Stimulated activated CD8-positive, alpha-beta memory T cell treated with anti-CD3 and anti-CD28 coated beads, Interleukin-2, amount 100 ng/mL, for 1 hour (primary cell): ENCODE measurements at places on chromosomes 5 and 9.

DNA sequence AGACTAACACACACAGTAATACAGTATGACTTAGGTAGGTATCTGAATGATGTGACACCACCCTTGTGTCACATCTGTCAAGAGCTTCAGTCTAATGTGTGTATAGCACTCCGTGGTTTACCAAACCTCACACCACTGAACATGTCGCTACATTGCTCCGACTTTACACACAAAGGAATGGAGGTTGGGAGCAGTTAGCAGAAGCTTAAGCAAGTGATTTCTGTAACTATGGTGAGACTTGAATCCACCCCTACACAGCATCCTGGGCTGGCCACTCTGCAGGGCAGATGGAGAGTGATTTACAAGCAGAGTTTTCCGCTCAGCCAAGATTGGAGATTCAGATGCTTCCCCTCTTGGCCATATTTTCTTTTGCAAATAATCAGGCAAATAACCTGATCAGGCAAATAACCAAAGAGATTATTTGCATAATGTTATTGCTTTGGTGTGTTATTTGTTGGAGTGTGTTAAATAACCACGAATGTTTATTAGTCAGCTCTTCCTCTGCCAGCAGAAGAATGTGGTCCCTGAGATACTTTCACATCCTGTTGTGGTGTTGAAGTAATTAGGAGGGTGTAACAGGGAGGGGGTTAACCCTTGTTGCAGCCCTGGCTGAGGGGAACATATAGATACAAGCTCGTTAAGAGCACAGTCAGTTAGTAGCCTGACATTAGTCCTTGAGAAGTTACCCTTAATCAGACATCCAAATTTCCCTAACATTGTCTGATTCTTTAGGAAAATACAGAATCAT lies 92.8 kb downstream of the SNX18 start:
- peak; percentile 17 for DNase-seq

DNA sequence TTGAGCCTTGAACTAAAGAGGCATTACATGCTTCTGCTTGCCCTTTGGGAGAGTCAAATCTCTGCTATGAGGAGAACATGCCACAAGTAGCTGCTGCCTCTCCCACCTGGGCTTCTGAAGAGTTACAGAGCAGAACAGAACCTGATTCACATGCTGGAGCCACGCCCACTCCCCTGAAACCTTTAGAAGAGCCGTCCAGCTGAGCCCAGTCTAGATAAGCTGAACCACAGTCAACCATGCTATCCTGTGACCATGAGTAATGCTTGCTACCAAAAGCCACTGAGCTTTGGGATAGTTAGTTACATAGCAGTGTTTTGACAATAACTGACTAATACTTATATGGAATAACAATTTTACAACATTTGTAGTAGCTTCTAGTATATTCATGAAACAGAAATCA lies 111.0 kb upstream of the VCAN start:
- DNase-seq = no peak

GRCh38 chr5:52771343-52772039 lies 16.2 kb upstream of the ITGA1 start:
- no peak for DNase-seq

GRCh38 chr5:65356274-65356673 lies 125.4 kb downstream of the ADAMTS6 start:
- no peak for DNase-seq

GRCh38 chr5:285991-286557 lies 14.6 kb downstream of the PDCD6 start:
- DNase-seq = no peak

DNA sequence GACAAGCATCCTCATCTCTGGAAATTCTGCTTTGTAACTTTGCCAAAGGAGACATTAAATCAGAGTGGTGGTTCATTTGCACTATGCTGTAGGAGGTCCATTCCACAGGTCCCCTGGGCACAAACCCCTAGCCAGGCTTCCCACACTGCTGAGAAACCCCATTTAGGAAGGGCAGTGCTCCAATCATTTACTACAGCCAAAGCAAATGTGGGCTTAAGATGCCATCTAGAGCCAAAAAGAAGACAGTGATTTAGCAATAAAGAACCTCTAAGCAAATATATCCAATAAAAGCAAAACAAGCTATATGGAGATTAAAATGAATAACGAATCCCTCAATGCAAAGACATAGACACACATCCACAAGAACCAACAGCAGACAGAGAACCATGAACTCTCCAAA lies 129.0 kb upstream of the ALDH1B1 start:
- no peak for DNase-seq

- no peak for DNase-seq
Observed at GRCh38 chr9:107137495-107138202, 145.4 kb upstream of the RAD23B start.

DNA sequence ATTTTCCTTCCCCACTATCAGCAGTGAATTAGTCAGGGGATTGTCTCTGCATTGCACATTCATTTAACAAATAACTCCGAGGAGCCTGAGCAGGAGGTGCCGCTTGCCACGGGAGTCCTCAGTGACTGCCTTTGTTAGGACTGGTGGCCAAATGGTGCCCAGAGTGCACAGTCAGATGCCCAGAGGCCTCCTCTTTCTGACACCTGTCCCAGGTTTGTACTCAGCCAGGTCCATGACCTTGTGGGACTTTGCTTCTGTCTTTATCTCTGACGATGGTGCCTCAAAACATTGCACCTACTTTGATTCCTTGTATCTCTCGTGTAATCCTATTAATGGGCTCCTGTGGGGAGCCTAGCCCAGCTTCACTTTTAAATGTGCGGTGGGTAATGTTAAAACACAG lies 4.3 kb downstream of the SRD5A1 start:
- no peak for DNase-seq

- no peak for DNase-seq
Observed at GRCh38 chr5:151581347-151581746, 9.8 kb downstream of the FAT2 start.

DNA sequence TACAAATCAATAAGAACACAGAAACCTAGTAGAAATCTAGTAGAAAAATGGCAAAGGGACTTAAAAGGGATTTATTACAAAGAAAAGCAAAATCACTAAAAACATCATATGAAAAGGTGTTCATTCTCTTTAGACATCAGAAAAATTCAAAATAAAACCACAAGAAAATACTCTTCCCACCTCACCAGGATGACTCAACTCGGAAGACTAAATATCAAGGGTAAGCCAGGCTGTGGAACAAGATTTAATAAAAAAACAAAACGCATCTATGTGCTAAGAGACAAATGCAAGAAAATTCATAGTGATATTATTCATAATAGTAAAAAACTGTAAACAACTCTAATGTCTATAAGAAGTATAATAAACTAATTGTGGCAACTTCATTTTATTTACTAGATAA lies 181.6 kb upstream of the GHR start:
- DNase-seq = no peak

- no peak for DNase-seq
Observed at GRCh38 chr9:33908114-33908513, 91.2 kb downstream of the UBE2R2 start.

DNA sequence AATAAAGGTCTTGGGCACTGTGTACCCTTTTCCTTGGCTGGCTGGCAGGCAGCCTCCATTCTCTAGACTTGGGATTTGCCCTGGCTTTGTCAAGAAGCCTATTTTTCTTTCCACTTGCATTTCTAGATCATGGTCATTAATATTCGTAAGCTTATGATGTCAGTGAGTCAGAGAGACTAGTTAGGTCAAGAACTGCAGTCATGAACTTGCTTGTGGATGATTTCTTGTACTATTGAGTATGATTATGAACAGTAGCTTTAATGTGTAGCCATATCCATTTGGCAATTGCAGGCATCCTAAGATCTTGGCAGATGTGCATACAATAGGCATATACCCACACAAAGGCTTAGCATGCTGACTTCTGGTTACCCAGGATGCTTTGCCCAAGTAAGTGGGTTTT lies 186.8 kb upstream of the CLINT1 start:
- no peak for DNase-seq

GRCh38 chr5:65512170-65512937 lies 30.6 kb upstream of the ADAMTS6 start:
- no peak for DNase-seq

GRCh38 chr5:56006094-56006493 lies 11.3 kb upstream of the IL6ST start:
- DNase-seq = no peak

GRCh38 chr5:136769093-136769492 lies 403.7 kb upstream of the TRPC7 start:
- no peak for DNase-seq

DNA sequence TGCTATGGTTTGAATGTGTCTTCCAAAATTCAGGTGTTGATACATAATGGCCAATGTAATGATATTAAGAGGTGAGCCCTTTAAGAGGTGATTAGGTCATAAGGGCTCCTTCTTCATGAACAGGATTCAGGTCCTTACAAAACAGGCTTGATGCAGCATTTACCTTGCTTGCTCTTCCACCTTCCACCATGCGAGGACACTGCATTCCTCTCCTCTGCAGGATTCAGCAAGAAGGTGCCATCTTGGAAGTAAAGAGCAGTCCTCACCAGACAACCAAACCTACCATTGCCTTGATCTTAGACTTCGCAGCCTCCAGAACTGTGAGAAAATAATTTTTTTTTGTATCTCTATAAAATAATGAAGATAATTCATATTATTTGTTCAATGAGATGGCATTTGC lies 314.0 kb upstream of the SMARCA2 start:
- no peak for DNase-seq

- DNase-seq = no peak
Observed at GRCh38 chr9:133589454-133590227, 19.5 kb downstream of the FAM163B start.

DNA sequence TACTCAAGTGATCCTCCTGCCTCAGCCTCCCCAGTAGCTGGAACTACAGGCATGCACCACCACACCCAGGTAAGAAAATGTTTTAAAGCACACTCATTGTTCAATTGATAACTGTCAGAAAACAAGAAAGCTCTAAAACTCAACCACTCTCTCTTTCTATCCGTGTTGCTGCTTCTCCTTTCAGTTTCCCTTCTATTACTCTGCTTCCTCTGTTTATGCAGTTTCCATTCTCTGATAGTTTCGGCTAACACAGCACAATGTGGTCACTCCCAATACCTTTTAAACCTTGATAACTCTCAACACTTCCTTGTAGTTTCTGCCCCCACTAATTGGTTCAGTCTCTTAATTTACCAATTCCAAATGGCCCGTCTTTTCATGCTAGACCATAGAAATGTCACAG lies 59.2 kb upstream of the NR4A3 start:
- no peak for DNase-seq

GRCh38 chr5:163089926-163090325 lies 347.5 kb upstream of the CCNG1 start:
- DNase-seq = no peak

- DNase-seq = no peak
Observed at GRCh38 chr9:99370376-99370775, 148.3 kb downstream of the SEC61B start.
